Left ventricle myocardium superior (tissue), 1 donor: ENCODE measurements at places on chromosomes 5 and 9.

DNA sequence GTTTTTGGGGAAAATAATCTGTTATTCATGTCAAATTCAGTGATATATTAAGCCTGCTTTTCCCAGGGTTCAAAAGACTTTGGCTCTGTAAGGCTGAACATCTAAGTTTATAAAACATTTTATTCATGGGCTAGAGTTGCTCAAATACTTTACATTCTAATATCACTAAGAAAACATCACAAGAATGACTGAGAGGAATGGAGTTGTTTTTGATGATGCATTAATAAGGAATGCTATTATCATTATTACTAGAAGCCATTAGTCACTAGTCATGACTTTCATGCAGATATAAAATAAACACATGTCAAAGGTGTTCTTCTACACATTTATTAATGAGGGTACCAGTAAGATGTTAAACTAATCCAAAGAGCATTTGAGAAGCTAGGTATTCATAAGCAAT is 185.5 kb upstream of the KCNN2 start:
- DNase-seq, result no peak

GRCh38 chr9:119639287-119639955 is 270.2 kb upstream of the BRINP1 start:
- DNase-seq, result no peak

GRCh38 chr5:72408603-72409002 is 88.4 kb downstream of the PTCD2 start:
- no peak for DNase-seq

GRCh38 chr9:130886981-130887380 is 9.6 kb downstream of the QRFP start:
- DNase-seq, result no peak

DNA sequence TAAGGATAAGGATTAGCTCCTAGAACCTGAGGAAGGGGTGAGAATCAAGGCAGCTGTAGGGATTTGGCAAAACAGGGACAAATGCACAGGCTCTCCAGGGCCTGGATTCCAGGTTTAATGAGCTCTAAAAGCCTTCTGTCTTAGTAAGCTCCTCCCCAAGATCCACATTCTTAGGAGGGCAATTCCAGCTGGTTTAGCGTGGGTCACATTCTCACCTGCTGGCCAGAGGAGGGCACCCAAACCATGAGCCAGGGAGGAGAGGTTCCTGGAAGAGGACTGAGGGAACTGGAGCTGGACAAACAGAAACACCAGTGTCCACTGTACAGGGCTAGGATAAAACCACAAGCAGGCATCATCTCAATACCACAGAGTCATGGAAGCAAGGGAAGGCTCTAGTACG is 480.0 kb downstream of the CCDC171 start:
- DNase-seq, result no peak

DNA sequence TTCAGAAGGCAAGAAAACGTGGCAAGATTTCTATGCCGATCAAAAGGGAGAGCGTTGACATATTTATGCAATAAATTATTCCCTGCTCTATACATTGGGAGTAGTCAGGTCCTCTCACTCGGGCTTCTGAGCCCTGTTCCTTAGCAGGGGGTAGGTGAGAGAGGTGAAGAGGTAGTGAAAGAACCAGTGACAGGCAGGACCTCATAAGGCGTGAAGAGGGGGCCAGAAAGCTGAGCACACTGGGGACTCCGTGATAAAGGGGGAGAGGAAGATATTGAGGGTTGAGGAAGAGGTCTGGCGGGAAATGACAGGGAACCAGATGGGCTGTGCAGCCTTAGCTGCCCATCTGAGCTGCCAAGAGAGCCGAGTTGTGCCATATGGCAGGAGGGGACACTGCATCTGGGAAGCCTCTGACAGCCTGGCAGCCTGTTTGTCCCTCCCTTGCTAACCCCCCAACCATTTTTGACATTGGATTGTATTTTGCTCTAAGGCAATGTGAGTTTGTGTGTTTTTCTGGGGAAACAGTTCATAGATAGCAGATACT is 782 bp upstream of the CDC20B start:
- no peak for DNase-seq

- DNase-seq, result no peak
These were observed 111.6 kb downstream of the SREK1 start for GRCh38 chr5:66255714-66256113.

GRCh38 chr9:127928676-127929624 is 1.6 kb downstream of the PIP5KL1 start:
- DNase-seq, result no peak

- no peak for DNase-seq
These were observed 2.8 kb upstream of the ENTREP1 start for GRCh38 chr9:69322256-69322655.

DNA sequence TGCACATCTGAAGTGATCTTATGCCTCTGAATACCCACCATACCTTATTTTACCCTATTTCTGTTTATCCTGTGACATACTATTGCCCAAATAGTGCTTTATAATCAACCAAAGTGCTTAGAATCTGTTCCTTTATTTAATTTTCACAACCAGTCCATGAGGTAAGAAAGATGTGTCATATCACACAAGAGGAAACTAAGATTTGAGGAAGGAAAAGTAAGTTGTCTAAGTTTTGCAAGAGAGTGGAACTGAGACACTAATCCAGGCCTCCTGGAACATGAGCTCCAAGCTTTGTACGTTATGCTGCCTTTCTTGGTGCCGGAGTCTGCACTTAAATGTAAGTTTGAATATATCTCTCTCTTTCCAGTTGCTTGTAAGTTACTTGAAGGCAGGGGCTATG is 17.2 kb downstream of the KDM3B start:
- DNase-seq, result no peak

- DNase-seq, result peak; percentile 39
These were observed 251.6 kb upstream of the PTGER4 start for GRCh38 chr5:40428126-40428525.

DNA sequence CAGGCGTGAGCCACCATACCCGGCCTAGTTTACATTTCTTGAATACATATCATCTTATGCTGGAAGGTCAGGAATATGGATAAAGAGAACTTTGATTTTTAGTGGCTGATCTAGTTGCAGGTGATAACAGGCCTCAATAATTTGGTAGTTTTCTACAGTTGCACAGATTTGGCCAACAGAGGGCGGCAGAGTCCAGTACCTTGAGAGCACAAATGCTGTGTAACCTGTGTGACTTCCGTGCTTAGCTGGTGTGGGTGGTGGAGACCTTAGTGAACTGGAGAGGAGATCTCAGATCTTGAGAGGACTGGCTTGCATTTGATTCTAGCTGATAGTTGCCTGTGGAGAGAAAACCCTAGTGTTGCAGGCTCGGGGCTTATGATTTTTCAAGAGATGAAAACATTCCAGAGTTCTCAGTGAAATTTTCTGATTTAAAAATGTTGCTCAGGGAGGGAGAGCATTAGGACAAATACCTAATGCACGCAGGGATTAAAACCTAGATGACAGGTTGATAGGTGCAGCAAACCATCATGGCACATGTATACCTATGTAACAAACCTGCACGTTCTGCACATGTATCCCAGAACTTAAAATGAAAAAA is 17.4 kb upstream of the GPR151 start:
- peak; percentile 54 for DNase-seq

DNA sequence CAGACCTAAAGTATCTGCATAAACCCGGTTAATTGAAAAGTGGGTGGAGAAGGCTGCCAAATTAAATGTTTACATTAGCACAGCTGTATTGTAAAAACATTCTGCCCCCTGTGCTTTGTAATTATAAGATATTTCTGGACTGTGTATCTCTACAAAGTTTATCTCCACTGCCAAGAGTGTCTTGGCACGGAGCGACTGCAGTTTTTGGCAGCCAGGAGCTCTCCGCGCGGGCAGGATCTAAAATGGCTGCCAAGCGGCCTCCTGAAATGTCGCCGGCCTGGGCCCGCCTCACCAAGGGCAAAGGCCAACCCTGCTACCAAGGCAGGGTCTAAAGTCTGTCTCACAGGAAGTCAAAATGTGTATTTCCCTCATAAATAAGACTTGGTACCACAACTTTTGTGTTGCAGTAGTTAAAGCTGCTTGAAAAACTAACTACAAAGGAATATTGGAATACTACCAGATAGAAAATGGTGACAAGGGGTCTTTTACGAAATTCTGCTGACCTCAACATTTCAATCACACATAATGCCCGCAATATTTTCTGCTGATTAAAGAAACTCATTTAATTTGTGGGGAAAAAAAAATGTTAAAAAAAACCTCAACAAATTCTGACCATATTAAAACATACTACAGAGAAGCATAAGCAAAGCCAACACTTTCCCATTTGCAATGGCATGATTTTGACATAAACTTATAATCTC is 110.4 kb downstream of the NFIB start:
- peak; percentile 83 for DNase-seq

- peak; percentile 56 for DNase-seq
These were observed 9.0 kb downstream of the ABL1 start for GRCh38 chr9:130844044-130844451.

GRCh38 chr5:5021436-5021835 is 118.7 kb upstream of the ADAMTS16 start:
- no peak for DNase-seq

DNA sequence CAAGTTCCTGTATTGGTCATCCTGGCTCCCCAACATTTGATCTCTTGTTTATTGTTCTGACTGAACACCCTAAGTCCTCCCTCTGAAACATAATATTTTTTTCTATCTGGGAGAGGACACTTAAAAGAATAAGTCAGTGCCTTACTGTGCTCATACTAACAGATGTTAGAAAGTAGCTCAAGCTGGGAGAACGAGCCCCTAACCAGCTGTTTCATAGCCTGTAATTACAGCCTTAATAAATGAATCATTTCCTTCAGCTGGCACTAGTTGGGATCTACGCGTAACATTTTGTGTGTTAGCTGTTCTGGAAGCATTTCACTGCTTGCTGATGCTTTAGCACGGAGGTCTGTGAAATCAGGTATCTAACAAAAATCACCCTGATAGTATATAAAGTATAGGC is 345.9 kb upstream of the RIOK2 start:
- no peak for DNase-seq

- no peak for DNase-seq
These were observed 757 bp downstream of the ZBED3 start for GRCh38 chr5:77086368-77086688.

GRCh38 chr9:125913551-125913950 is 166.4 kb downstream of the PBX3 start:
- no peak for DNase-seq

DNA sequence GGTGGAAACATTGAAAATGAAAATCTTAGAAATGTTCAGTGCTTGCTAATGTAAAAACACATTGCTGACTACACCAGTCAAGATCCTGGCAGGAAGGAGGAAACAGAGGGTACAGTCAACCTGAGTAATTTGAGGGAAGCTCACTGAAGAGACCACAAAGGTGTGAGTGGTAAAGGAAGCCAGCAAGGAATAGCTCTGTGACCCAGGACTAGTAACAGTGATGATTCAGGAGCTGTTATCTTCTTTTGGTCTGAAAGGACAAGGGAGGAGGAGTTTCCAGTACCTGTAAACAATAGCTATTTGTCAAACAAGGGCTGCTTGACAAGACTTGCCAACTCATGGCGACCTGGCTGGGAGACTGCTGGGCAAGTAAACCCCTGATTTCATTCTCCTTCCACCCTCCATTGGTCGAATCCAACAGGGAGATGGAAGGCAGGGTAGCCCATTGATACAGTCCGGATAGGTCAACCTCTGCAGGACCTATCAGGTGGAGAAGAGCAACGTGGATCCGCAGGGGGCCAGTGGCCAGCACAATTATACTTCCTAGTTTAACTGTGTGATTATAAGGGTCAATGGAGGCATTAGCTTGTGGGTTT is 68.1 kb downstream of the MAMDC2 start:
- no peak for DNase-seq

- DNase-seq, result no peak
These were observed 155.3 kb upstream of the GNA14 start for GRCh38 chr9:77803423-77803822.

- DNase-seq, result no peak
These were observed 7.1 kb upstream of the IL17B start for GRCh38 chr5:149386166-149386565.

- DNase-seq, result no peak
These were observed 4.5 kb downstream of the SLC12A7 start for GRCh38 chr5:1107167-1108022.

DNA sequence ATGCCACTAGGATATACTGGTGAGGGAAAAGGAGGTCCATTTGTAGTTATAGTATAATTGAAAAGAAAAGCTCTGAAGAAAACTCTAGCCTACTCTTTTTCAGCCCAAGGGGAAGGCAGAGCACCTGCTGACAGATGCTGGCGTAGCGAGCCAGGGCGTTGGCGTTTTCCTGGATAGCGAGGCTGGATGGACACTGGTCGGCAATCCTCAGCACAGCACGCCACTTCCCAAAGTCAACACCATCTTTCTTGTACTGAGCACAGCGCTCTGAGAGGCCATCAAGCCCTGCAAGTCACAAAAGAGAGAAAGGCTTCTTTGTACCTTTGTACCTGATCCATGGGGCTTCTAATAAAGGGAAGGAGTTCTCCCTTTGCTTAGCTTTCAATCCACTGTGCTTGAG is 8.2 kb downstream of the ALDOB start:
- DNase-seq, result no peak
